Mammary microvascular endothelial cell (primary cell): ENCODE measurements at places on chromosomes 5 and 9. TPM values are rescaled to one million over a fixed set of nuclear protein-coding genes. Genes with fewer than 3 reads are reported as not detected.

PCDHB2 gene
- total RNA-seq: 0.40 and 1.7 TPM in 2 replicates

CHMP5 gene
- 70.3 and 77.7 TPM in 2 replicates for total RNA-seq

SH3GLB2 gene
- 41.3 and 46.2 TPM in 2 replicates for total RNA-seq

HEMGN gene
- total RNA-seq: not detected in 2 replicates

LHX2 gene
- total RNA-seq: not detected in 2 replicates

QRFP gene
- not detected in 2 replicates for total RNA-seq

BTNL3 gene
- not detected in 2 replicates for total RNA-seq

KCNV2 gene
- not detected in 2 replicates for total RNA-seq

IFNA13 gene
- not detected in 2 replicates for total RNA-seq

ZNF354C gene
- 1.6 and 3.1 TPM in 2 replicates for total RNA-seq

FOXD4L4 gene
- not detected in 2 replicates for total RNA-seq

FOXD1 gene
- 0.05 and 0.33 TPM in 2 replicates for total RNA-seq

SGTB gene
- total RNA-seq: 12.8 and 17.1 TPM in 2 replicates

ANKRD34B gene
- total RNA-seq: not detected in 2 replicates
